Activated T-cell treated with anti-CD3 and anti-CD28 coated beads, Interleukin-2, amount 50 U/mL, for 48 hours (primary cell): ENCODE measurements at places on chromosomes 7 and 10.

GRCh38 chr10:103111918-103112877 lies 80.9 kb downstream of the NT5C2 start:
- no peak for DNase-seq

DNA sequence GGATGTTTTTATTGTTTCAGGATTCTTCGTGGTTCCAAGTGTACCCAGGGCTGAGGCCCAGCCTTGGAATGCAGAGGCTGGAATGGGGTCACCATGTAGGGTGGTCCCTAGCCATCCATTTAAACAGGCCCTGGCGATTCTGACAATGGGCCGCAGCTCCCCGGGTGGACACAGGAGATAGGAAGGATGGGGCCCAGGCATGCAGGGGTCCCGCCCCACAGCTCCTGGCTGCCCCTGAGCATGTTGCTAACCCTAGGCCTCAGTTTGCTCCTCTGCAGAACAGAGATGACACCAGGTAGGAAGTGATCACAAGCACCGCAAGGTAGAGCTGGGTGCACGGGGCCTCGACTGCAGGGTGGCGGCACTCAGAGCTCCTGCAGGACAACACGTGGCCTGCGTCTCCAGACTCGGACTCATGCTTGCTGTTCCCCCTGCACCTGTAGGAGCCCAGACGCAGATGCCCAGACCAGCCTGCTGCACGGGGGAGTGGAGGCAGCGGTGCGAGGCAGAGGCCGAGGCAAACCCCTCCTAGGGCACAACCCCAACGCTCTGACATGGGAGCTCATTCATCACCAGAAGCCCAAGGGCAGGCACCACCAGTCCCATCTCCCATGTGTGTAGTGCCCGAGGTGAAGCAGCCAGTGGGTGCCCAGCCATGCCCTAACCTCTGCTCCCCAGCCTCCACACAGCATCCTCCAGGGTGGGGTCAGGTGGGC lies 25.5 kb downstream of the VIPR2 start:
- no peak for DNase-seq

DNA sequence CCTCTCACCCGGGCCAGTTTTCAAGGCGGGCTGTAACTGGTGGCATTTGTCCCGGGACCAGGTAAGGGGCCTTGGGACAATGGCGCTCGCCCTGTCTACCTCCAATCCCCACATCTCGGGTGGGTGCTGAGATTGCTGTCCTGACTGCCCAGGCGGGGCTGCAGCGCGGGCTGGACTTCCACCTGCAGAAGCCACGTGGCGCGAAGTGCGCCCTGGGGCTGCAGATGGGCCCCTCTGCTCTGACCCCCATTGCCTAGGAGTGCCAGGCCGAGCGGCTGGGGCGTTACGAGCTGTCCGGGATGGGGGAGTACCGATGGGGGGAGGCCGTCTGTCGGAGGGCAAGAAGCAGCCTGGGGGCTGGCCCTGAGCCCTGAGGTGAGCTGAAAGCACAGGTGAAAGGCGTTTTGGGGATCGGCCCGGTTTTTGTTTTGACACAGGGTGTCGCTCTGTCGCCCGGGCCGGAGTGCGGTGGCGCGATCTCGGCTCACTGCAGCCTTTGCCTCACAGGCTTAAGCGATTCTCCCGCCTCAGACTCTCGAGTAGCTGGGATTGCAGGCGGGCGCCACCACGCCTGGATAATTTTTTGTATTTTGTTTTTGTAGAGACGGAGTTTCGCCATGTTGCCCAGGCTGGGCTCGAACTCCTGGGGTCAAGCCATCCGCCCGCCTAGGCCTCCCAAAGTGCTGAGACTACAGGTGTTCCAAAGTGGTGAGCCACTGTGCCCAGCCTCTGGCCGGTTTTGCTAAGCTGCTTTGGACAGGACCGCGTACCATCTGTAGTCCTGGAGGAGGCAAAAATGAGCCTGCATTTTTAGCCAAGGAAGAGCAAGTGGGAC lies at the start of gene SFXN2:
TSS of gene SFXN2 (plus strand) at position 16 of the 835 bp plus-strand sequence. CDS start 12,001 bp downstream, outside the sequence.
- no peak for DNase-seq

DNA sequence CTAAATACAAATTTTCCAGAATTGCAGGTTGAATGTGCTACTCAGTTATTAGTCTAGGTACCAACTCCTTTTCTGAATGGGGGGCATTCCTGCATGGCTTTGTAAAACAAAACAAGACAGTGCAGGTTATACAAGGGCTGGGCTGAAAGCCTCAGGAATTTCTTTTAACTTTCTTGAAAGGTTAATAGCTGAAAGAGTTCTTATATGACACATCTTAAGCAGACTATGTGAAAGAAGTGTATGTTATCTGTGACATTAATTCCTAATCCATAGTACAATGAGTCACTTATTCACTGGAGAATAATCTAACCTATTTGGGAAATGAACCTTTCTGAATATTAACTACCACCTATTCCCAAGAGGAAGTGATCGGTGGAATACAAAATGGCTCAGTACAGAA lies 115.6 kb upstream of the FAM133B start:
- DNase-seq, result no peak

DNA sequence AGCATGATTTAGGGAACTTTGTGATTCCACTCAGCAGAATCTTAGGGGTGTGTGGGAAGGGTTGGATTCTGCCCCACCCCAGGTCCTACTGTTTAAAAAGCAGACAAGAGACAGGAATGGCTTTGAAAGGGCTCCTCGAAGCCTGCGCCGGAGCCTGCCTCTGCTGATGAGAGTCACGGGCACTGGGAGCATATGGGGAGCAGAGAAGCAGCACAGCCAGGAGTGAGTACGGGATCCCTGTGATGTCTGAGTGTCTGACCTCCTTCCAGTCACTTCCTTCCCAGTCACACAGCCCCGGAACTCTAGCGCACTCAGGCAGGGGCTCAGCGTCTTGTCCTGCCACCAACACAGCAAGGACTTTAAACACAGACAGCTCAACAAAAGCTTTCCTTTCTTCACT lies 514.9 kb upstream of the DPP6 start:
- DNase-seq, result no peak

GRCh38 chr7:96479015-96479645 lies 157.2 kb upstream of the SLC25A13 start:
- DNase-seq, result no peak

- DNase-seq, result no peak
Observed at GRCh38 chr10:78794736-78795455, 273.9 kb upstream of the ZMIZ1 start.

- DNase-seq, result no peak
Observed at GRCh38 chr10:25017154-25017590, 760 bp downstream of the THNSL1 start.

DNA sequence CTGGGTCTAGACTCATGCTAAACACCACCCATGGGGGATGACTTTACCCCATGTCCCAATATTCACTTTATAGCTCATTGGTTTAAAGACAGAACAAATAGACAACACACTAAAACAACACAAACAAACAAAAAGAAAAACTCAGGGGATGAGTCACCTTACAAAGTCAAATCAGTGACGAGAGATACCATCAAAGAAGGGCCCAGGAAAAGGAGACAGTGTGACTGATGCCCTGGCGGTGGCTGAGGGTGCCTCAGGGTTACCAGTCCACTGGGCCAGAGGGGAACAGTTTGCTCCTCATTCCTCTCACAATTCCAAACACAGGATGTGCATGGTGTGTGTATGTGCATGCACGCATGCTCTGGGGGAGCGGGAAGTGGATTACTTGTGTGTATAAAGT lies 171.3 kb upstream of the PRKCQ start:
- DNase-seq, result no peak

DNA sequence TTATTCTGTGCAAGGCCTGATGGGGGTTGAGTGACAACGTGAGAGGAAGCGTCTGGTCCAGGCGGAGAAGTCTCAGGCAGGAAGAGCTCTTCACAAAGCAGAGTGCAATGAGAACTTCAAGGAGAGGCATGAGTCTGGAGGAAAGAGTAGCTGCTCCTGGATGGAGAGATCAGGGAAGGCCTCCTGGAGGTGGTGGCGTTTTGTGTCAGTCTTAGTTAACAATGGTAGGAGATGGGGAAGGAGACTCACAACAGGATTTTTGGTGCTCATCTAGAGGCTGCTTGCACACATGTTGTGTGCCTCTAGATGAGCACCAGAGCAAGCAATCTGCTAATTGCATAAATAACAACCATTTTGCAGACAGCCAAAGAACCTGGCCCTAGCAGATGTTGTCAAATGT lies 442.8 kb upstream of the PODXL start:
- DNase-seq, result no peak

DNA sequence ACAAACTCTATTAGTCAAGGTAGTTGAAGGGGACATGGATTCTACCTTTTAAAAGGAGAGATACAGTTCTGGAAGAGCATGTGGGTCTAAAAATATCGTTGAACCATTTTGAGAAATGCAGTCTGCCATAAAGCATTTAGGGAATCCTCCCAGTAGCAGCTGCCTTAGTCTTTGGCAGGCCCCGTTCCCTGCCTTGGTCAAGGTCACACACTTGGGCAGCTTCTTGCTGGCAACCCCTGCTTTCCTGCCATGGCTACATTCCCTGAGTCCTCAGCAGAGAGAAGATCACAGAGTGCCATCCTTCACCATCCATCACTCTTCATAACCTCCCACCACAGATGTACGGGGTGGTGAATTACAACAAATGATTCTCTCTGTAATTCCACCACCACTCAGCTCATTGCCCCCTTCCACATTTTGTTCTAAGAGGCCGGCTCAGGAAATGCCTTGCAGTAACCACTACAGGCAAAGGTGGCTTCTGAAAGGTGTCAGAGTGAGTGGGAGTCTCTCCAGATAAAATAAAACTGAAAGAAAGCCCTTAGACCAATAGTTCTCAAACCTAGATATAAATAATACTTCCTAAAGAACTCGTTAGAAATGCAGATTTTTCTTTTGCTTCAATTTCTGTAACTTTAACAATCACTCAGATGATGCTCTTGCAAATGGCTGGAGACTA lies 121.4 kb upstream of the STK17A start:
- no peak for DNase-seq

- DNase-seq, result no peak
Observed at GRCh38 chr10:31926160-31926559, 2.5 kb downstream of the ARHGAP12 start.

- no peak for DNase-seq
Observed at GRCh38 chr10:35398355-35398754, 62.0 kb downstream of the CCNY start.
